ENCODE measurements at places on chromosomes 1 and 21.

GRCh38 chr1:246302251-246302625 is 204.8 kb downstream of the SMYD3 start:
- DNase-seq = no peak

GRCh38 chr1:86948212-86948611 is 33.8 kb downstream of the HS2ST1 start:
- no peak for DNase-seq

GRCh38 chr1:204041232-204041767 is 31.6 kb upstream of the SOX13 start:
- no peak for DNase-seq

- DNase-seq = no peak
These were observed 312.8 kb downstream of the HLX start for GRCh38 chr1:221192055-221192454.

GRCh38 chr1:192940658-192941057 is 118.5 kb downstream of the UCHL5 start:
- DNase-seq = no peak
